ENCODE measurements at places on chromosomes 1 and 21.

DNA sequence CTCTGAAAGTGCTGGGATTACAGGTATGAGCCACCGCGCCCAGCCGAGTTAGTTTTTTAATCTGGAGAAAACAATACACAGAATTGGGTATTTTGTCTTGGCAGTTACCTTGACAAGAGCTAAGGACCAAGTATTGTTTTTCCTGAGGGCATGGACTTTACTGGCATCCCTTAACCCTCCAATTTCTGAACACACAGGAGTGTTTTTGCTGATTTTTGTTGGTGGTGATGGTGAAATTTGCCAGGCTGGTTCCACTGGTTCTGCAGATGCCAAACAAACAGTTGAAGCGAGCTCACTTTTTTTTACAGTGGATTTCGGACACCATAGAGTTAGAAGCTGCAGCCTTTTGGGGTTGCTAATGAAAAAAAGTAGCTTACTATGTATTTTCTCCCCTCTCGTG, 37.2 kb upstream of the SH3D21 start:
- DNase-seq, result no peak

GRCh38 chr1:43901196-43901961, 32.2 kb upstream of the ARTN start:
- no peak for DNase-seq

DNA sequence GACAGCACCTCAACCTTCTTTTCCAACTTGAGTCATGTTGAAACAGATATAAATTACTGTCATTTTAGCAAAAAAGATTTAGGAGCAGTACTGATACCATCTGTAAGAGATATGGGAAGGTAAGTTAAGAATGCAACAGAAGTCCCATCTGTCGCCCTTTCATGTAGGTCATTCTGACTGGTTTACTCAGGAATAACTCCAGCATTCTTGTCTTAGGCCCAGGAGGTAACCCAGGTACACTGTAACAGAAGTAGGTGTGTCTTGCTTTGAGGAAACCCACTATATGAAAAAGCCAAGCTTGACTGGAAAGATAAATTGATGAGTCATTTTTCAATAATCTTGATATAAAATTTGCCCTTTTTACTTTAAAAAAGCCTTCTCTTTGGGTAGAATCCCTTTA, 35.4 kb downstream of the PGM1 start:
- no peak for DNase-seq

DNA sequence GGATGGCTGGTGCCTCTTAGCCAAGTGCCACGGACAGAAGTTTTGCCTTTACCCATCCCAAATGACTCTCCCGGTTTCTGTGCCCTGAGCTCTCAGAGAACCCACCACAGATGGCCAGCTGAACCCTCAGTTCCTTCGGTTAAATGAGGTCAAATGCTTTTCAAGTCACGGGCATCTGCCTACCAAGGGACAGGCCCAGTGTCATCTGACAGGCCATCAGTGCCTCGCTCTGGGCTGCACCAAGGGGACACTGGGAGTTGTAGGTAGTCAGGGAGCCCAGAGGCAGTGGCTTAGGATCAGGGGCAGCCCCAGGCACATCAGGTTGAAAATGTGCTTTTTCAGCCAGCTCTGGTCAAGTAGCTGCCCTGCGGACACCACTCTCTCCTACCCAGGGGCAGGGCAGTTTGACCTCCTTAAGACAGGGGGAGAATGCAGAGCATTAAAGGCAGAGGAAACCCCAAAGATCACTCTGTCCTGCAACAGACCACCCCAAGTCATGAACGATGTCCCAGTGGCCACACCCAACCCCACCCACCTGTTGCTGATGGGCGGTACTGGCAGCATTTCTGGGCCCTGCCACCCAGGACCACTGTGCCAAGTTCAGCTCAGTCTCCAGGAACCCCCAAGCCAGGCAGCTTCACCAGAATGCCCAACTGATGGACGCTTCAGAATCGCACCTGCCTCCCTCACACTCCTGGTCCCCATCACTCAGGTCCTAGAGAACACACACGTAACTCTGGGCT, 60.7 kb downstream of the CASZ1 start:
- no peak for DNase-seq

GRCh38 chr1:65985393-65986066, 192.8 kb downstream of the PDE4B start:
- DNase-seq, result no peak

DNA sequence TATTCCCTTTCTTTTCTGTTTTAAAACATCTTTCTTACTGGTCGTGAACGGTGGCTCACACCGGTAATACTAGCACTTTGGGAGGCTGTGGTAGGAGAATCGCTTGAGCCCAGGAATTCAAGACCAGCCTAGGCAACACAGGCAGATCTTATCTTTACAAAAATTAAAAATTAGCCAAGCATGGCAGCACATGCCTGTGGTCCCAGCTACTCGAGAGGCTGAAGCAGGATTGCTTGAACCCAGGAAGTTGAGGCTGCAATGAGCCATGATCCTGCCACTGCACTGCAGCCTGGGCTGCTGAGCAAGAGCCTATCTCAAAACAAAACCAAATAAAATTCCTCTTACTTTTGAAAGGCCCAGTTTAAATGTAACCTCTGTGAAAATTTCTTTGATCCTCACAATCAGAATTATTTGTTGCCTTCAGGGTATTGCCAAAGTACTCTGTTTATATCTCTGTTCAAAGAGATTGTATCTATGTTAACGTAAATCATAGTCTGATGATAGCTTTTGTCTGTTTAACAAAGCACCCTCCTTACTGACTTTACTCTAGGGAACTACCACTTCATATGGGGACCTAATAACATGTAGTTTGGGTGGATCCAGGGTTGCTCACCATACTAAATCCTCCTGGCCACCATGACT, 71.6 kb downstream of the RERE start:
- DNase-seq, result no peak

- no peak for DNase-seq
These were observed 52.4 kb downstream of the TMEM53 start for GRCh38 chr1:44621841-44622286.

DNA sequence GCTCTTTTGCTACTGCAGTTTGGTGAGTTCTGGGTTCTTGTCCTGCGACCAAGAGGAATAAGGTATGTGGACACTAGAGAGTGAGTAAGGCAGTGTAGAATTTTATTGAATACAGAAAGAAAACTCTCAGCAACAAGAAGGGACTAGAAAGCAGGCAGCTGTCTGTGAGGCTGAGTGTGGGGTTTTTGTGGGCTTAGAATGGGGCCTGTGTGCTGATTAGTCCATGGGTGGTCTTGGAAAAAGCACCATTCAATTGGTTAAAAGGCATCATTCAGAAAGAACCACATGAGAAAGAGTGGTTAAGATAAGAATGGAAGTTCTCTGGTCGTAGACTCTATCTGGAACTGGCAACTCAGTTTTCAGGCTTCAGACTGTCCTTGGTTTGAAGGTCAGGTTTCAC, 298.8 kb downstream of the TGFB2 start:
- no peak for DNase-seq

- DNase-seq, result no peak
These were observed 272.2 kb downstream of the VAV3 start for GRCh38 chr1:107692580-107693345.

DNA sequence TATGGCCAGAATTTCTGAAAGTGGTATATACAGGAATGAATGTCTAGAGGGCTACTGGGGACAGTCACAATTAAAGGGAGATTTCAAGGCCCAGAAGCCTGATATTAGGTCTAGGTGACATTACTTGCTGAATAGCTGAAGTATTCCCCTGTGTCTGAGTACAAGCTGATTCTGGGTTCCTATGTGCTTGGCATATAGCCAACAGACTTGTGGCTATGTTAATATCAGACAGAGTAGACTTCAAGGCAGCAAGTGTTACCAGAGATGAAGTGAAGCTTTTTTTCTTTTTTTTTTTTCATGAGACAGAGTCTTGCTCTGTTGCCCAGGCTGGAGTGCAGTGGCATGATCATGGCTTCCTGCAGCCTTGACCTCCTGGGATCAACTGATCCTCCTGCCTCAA, 8.3 kb downstream of the TTC4 start:
- no peak for DNase-seq

GRCh38 chr1:244265507-244265906, 186.2 kb downstream of the ADSS2 start:
- DNase-seq, result no peak

Data from stimulated activated CD4-positive, alpha-beta T cell treated with anti-CD3 and anti-CD28 coated beads, Interleukin-2, amount 100 ng/mL, for 24 hours (primary cell).